ENCODE measurements at places on chromosomes 4 and X.

DNA sequence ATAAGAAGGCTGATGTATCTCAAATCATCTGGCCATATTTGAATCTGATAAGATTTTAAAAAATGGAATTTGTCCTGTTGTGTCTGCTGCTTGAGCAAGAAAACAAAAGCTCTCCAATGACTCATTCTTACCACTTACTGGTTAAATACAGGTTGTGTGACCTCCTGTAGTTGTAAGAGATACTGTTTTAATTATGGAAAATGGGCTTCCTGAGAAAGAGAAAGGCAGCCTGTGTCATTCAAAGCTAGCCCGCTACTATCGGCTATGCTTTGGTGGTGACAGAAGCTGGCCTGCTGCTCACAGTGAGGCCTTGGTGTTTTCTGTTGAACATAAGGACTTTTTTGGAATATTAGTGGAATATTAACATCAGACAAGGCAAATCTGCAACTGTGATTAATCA is 1722.1 kb upstream of the PCDH10 start:
- no peak for DNase-seq

DNA sequence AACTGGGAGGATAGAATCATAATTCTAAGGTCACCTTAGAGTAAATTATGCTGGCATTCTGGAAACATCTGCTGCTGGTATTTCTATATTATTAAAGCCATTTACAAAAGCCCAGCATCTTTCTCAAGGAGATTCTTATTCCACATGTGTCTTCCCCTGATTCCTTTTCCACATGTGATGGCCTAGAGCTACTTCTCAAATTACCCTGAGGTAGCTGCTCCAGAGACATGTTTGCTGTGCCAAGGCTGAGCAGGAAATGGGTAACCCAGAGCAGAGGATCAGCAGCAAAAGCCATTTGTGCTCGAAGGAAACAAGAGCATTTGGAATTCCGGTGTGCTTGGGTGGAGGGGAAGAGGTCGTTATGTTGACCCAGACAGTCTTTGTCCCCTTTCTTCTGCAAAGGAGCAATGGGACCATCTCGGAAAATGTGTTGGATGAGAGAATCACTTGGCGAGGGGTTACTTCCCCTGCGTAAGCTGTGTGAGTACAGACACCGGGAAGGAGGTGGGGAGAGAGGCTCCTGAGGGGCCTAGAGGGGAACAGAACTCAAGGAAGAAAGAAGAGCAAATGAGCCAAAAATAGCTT is 24.6 kb downstream of the TSC22D3 start:
- DNase-seq, result no peak

- no peak for DNase-seq
These were observed 1.7 kb upstream of the GPR50 start for GRCh38 chrX:151174581-151175282.

DNA sequence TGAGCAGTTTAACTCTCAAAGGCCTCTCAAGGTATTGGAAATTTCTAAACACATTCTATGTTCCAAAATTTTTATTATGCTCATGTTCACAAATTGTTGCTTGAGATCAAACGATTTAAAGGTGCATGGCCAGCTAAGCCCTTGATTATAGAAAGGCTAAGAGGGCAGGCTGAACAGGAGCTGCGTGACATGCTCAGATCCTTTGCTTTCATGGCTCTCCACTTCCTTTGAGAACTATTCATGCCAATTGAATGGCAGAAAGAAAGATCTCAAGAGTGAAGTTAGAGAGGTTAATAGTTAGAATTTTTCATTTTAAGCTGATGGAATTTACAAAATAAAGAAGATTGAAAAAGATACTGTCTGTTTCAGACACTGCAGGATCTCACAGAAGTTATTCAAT is 594 bp downstream of the LRIT3 start:
- DNase-seq, result no peak

- no peak for DNase-seq
These were observed 103.9 kb downstream of the DCAF12L1 start for GRCh38 chrX:126448681-126449080.

- DNase-seq, result no peak
These were observed 32.6 kb upstream of the ZFP42 start for GRCh38 chr4:187962926-187963325.

- no peak for DNase-seq
These were observed 7.4 kb upstream of the TNIP2 start for GRCh38 chr4:2763511-2763967.

DNA sequence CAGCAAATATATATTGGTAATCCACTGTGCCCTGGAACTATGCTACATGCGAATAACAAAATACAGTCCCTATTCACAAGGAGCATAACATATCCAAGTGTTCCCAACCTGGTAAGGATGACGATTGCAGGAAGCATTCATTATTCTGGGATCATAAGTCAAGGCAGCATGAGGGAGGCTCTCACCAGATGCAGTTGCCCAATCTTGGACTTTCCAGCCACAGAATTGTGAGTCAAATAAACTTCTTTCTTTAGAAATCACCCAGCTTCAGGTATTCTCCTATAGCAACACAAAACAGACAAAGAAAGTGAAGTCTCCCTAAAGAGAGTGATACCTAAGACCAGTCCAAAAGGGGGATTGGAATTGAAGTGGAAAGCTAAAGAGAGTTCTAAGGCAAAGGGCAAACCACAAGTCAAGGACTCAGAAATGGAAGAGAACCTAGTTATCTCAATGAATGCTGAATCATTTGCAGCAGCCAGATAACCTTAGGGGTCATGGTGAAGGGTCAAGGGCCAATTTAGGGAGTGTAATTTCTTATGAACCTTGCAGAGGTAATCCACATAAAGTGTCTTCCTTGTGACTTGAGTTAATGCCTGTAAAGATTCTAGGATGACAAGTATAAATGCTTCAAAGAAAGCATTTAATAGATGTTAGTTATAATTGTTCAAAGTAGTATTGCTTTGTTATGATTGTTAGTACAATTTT is 103.1 kb upstream of the PCDH7 start:
- no peak for DNase-seq

DNA sequence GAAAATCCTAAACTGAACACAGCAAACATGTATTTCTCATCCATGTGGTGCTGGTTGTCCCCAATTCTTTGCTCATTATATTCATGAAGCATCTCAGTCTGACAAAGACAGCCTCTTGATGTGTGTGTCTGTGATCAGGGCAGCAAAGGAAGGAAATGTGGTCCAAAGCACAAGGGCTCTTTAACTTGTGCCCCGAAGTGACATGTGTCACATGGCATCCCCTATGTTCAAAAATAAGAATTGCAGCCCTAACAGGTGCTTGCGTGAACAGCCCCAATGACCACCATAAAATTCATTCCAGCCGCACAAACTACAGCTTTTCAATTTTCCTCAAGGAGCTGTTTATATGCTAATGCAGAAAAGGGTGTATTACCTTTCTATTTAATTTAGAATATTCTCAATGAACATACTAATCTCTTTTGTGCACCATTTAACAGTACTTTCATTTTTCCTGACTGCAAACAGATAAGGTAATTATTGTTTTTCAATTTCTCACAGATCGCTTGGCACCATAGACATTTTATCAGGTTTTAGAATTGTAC is 231.9 kb upstream of the CTSO start:
- DNase-seq, result no peak

GRCh38 chr4:86670298-86670697 is 76.2 kb downstream of the PTPN13 start:
- DNase-seq, result no peak

- DNase-seq, result no peak
These were observed 9.0 kb upstream of the IGFBP7 start for GRCh38 chr4:57119054-57119651.

- DNase-seq, result no peak
These were observed 17.6 kb downstream of the APBB2 start for GRCh38 chr4:41196633-41197332.

- DNase-seq, result no peak
These were observed 381.7 kb downstream of the GPAT3 start for GRCh38 chr4:83917572-83917971.

GRCh38 chr4:56129431-56129861 is 180.7 kb downstream of the CEP135 start:
- DNase-seq, result no peak

GRCh38 chrX:136176399-136176825 is 29.1 kb downstream of the FHL1 start:
- no peak for DNase-seq

DNA sequence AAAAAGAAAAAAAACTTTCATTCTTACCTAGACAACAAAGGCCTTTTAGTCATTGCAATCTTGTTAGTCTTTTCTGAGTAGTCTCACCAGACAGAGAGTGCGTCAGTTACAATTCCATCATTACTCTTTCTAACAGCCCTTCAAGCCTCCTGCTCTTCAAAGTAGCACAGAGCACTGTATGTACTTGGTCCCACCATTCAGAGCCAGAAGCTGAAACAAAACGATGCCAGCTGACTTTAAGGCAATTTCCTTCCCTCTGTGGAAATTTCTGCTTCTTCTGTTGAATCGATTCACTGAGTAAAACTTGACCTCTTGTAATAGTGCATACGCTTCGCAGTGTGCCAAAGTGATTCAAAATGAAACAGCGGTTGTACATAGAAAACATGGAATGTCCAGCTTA is 57.7 kb upstream of the TENM3 start:
- DNase-seq, result no peak

DNA sequence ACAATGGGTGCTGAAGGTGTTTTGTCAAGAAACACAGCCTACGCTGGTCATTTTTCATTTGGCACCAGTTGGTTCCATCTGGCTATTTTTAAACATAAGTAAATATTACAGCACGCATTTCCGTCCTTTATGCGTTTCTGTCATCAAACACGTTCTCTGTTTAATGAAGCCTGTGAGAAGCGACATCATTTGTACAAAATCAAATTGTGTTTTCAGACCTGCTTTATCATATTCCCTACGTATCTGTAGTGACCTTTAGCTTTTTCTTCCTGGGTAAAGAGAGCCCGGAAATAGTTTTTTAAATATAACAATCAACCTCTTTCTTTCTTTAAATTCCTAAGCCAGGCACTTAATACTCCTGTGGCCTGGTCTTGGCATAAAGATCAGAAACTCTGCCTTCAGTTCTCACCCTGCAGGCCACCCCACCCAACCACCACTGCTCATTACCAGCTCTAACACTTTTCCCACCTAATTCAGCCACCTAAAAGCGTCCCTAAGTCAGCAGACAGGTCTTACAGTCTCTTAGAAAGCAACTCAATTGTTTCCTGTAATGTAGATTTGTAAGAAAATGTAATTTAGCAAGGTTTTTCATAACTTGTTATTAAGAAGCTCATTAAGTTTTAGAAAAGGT is 30.4 kb downstream of the ACSL1 start:
- DNase-seq, result no peak
